CD4-positive, alpha-beta T cell treated with Interleukin-1 beta for 1 hour (primary cell): ENCODE measurements at places on chromosomes 11 and 22.

- DNase-seq: no peak
These were observed 14.2 kb downstream of the TSPAN18 start for GRCh38 chr11:44740967-44741366.

- DNase-seq: no peak
These were observed 18.8 kb upstream of the PICK1 start for GRCh38 chr22:38038426-38038825.

GRCh38 chr11:48099916-48100446 lies 116.6 kb upstream of the OR4B1 start:
- no peak for DNase-seq

GRCh38 chr22:48370508-48371325 lies 1457.0 kb downstream of the BRD1 start:
- DNase-seq: no peak

- no peak for DNase-seq
These were observed 123.8 kb downstream of the TEAD1 start for GRCh38 chr11:12797996-12798395.
